ENCODE measurements at places on chromosomes 4 and X.

DNA sequence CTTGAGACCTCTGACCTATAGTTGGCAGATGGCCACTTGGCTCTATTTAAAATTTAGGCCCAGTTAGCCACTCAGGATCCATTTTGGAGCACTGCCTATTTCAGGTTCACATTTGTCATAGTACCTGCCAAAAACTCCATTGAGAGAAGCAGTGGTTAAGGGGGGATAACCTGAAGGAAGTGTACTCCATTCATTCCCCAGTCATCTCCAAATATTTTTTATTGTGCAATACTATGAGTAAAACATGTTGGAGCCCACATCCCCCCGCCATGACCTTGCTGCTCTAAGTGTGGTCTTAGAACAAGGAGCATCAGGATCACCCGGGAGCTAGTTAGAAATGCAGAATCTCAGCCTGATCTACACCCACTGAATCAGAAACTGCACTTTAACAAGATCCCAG, 21.1 kb downstream of the PLP1 start:
- DNase-seq: no peak

GRCh38 chrX:38400389-38400910, 48.0 kb downstream of the OTC start:
- no peak for DNase-seq

DNA sequence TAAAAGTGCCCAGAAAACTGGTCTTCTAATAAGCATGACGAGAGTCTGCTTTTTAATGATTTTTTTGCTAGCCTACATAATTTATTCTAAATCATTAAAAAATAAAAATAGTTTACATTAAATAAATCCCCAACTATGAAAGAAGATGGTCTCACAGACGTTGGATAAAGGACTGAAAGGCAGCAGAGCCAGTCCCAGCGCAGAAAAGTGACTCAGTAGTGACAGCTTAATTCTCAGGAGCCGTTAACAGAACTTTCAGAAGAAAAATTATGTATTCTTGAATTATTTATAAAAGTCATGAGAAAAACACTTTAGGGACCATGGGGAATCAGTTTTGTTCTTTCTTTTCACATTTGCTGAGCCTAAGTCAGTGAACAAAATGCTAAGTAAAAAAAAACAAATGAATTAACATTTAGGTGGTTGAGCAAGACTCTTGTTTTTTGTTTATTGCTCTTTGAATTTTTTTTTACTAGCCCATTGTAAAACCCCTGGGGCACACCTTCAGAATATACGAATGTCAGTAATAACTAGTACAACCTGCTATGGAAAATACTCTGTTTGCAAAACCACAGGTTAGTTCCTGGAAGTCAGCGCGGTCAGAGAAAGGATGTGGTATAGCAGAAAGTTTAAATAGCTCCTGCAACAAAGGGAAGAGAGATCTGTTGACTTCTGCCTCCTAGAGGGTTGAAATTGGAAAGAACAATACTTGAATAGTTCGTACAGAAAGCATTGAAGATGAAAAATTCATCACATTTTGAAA, 50.4 kb upstream of the CCDC160 start:
- DNase-seq: no peak

- DNase-seq: no peak
Measured at GRCh38 chrX:56853436-56853835, 124.4 kb downstream of the NBDY start.

DNA sequence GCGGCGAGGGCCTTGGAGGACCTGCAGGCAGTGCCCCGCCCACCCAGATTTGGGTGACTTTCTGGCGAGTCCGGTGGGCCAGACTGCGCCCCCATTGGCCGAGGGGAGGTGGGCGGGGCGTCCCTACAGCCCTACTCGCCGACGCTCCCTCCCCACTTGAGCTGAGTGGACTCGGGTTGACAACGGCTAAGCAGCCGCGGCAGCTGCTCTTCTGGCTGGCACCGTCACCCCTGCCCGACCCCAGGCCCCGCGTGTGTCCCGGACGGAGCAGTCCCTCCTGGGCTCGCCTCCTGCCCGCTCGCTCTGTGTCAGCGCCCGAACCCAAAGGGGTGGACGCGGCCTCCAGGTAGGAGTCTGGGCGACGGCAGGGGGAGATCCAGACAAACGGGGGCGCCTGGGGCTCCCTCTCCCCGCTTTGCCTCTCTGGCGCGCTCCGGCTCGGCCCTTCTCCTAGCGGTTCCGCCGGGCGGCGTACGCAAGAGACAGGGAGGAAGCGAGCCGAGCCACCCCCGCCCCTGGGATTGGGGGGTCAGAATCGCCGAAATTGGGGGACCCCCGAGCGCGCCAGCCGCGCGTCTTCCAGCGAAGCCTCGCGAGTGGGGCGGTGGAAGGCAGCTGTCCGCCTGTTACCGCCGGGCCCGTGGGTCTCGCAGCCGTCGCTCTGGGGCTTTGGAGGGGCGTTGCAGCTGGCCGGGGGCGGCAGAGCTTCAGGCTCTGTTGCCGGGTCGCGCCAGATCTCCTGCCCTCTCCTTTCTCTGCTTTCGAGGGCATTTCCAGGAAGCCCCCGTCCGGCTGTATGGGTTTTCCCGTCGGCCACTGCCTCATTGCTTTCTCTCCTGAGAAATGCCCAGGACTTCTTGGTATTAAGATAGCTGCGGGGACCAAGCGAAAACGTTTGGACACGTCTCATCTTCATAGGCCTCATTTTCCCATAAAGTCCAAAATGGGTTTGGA, 46.3 kb downstream of the STARD8 start:
- no peak for DNase-seq

DNA sequence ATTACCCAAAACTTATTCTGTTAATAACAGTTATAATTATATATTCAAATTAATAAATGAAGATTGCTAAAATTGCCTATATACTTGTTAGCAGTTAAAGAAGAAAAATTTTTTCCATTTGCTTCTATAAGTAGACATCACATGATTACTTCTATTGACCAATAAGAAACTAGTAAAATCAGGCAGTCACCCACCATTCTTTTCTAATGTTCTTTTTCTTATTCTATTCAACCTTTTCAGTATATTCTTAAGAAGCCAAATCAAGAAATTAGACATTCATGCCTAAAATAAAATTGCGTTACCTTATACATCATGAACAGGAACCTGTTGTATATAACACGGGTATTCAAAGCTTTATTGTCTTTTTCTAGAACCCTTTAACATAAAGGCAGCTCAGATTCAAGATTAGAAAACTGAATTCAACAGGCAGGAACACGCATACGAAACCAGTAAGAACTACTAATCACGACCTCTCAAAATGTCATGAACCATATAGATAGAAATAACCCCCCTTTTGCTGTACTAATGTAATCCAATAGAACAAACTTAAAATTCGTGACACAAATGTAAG, 568.1 kb upstream of the DIPK2B start:
- no peak for DNase-seq

GRCh38 chrX:30910124-30910860, 21.2 kb upstream of the TAB3 start:
- no peak for DNase-seq

DNA sequence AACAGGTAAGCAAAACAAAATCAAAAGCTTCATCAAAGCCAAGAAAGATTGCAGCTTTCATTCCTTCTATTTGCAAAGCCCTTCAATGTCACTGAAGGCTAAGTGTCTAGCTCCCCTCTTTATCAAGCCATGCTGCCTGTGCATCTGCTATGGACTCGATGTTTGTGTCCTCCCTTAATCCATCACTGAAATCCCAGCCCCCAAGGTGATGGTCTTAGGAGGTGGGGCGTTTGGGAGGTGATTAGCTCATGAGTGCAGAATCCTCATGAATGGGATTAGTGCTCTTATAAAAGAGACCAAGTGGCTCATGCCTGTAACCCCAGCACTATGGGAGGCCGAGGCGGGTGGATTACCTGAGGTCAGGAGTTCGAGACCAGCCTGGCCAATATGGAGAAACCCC, 6.9 kb upstream of the TRIM2 start:
- DNase-seq: no peak

GRCh38 chr4:118798658-118799057, 37.3 kb downstream of the SEC24D start:
- DNase-seq: no peak

GRCh38 chrX:130296743-130297142, 28.0 kb upstream of the ZNF280C start:
- DNase-seq: no peak
